NCI-H1048 (cell line): ENCODE measurements at places on chromosomes 12 and 14.

- DNase-seq, result no peak
Measured at GRCh38 chr14:31576949-31577348, 15.7 kb downstream of the NUBPL start.

GRCh38 chr12:92432724-92433441 is 269.9 kb upstream of the PLEKHG7 start:
- no peak for DNase-seq

- DNase-seq, result no peak
Measured at GRCh38 chr12:105212438-105212837, 23.5 kb downstream of the APPL2 start.

- DNase-seq, result no peak
Measured at GRCh38 chr12:6363330-6364043, 11.9 kb downstream of the SCNN1A start.

GRCh38 chr12:108211157-108211556 is 82.1 kb downstream of the WSCD2 start:
- DNase-seq, result no peak

- DNase-seq, result no peak
Measured at GRCh38 chr14:39396448-39396847, 35.8 kb downstream of the FBXO33 start.

DNA sequence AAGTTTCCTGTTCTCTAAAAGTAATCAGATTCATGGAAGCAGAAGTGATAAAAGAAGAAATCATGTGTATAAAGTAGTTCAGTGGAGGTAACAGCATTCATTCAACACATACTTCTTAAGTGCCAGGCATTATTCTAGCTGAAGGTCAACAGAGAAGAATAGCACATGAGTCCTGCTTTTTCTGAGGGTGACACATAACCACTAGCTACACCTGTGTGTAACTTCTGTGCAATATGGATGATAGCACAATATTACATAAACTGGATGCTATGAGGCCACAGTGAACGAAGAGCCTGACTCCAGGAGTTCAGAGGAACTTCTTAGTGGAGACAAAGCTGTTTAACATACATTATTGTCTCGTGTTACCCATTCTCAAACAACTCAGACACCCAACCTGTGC is 114.3 kb upstream of the PCED1B start:
- DNase-seq, result no peak

DNA sequence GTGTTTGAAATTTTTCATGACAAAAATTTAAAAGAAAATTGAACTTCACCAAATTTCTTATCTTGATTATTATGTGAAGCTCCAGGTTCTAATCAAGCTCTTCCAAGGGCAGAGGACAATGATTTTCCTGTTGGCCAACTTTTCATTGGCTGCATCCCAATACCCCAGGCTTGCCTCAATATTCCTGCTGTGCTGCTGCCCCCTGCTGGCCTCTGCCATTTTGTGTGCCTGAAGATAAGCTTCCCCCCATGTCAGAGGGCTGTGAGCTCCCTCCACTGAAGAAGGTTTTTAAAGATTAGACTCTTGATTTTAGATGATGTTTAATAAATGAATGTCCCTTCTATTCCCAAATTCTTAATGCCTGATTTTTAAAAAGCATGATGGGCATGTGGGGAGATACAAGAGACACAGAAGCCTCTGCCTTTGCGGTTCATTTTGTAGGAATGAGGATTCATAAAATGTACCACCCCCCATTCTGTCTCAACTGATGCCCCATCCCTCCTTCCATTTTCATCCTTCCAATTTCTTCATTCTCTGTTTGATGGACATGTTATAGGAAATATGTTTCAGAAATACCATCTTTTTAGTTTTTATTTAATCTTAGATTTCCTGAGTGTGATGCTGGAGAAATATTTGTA is 76.7 kb upstream of the RGS6 start:
- DNase-seq, result peak; percentile 46

- DNase-seq, result no peak
Measured at GRCh38 chr12:22532317-22532716, 12.0 kb downstream of the C2CD5 start.

DNA sequence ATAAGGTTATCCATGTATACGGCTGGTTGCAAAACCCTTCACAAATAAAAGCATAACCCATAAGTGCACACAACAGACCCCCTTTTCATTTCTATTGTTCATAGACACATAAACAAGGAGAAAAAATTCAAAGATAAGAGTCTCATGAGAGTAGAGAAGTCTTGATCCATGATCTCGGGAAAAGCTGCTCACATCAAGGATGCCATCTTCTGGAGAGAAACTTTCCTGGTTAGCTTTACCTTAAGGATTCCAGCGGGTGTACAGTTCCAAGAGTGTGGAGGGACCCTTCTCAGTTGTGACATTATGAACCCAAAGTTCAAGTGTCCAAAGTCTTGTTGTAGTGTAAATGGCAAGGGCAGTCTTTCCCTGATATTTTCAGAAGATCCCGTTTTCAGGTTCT is 144.5 kb downstream of the LLPH start:
- DNase-seq, result no peak

DNA sequence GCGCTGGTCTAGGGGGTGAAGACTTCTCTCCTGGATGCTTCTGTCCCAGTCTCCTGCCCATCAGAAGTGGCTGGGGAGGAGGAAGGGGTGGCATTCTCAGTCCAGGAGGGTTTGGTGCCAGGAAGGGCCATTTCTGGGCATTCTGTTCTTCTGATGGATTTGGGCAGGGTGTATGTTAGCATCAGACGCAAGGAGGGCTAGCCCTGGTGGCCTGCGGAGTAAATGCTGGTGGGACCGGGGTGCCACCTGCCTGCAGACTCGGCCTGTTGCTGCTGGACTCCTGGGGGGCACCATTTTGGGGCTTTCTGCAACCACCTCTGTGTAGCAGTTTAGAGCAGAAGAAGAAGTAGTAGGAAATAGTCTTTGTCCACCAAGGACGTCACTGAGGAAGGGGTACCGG is 31.7 kb downstream of the AACS start:
- no peak for DNase-seq

DNA sequence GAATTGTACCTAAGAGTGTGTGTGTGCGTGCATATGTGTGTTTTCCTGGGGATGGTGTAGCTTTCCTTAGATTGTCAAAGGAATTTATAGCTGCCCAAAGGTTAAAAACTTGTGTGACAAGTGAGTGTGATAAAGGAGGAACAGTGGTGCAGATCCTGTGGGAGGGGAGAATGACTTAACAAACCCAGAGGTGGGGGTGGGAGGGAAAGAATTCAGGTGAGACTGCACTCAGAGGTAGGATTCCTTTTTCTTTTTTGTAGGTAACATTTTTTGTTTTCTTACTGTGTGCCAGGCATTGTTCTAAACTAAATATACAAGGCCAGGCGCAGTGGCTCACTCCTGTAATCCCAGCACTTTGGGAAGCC is 45.3 kb upstream of the SINHCAF start:
- DNase-seq, result no peak

GRCh38 chr12:3309805-3310204 is 181.2 kb upstream of the PRMT8 start:
- DNase-seq, result no peak

- DNase-seq, result no peak
Measured at GRCh38 chr12:65690477-65690876, 133.8 kb upstream of the HMGA2 start.

GRCh38 chr12:117450209-117450608 is 88.8 kb upstream of the NOS1 start:
- no peak for DNase-seq

DNA sequence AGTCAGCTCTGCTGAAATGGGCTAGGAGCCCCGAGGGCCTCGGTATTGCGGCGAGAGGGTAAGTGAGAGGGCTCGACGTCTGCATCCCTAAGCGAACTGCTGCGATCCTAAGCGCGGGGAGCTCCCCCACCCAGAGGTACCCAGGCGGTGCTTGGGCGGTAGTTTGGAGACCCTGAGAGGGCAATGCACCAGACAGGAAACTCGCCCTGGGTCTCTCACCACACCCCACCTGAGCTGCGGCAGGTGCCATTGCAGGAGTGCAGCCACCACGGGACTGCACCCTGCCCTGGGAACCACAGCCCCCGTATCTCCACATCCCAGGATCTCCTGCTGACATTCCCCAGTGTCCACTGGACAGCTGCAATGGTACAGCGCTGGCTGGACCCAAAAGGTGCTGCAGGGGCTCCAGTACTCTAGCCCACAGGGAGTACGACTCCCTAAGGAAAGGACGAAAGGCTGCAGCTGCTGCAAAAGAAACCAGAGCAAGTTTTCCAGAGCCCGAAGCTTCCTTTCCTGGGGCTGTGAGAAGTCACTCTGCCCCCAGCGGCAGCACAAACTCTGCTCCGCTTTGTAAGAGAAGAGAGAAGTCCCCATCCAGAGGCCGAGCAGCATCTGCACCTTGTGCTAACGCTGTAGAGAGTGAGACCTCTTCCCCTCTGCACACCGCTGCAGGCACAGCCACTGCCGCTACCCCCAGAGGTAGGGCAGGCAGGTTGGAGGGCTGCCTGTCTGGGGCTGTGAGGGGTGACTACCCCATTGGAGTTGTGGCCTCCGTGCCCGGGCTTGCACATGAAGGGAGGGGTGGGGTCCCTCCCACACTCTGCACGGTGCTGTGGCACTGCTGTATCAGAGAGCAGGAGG is 31.1 kb upstream of the MON2 start:
- no peak for DNase-seq

DNA sequence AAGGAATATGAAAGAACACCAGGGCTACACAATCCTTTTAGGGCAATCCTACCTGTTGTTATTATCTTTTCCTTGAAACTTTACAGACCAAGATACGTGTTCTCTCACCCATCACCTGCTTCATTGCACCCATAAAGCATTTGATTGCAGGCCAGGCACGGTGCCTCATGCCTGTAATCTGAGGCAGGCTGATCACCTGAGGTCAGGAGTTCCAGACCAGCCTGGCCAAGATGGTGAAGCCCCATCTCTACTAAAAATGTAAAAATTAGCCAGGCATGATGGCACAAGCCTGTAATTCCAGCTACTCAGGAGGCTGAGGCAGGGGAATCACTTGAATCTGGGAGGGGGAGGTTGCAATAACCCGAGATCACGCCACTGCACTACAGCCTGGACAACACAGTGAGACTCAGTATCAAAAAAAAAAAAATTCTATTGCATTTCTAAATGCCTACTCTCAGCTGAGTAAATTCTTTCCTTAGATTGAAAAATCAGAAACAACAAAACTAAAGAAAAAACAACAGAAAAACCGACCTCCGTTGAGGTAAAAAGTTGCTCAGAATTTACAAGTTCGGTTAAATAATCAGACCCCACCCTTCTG is 183.7 kb upstream of the TMEM132C start:
- DNase-seq, result no peak

GRCh38 chr14:104813286-104813685 is 12.4 kb downstream of the ZBTB42 start:
- no peak for DNase-seq

- DNase-seq, result no peak
Measured at GRCh38 chr12:107669946-107670345, 15.7 kb upstream of the PWP1 start.
